ENCODE measurements at places on chromosomes 12 and 14.

DNA sequence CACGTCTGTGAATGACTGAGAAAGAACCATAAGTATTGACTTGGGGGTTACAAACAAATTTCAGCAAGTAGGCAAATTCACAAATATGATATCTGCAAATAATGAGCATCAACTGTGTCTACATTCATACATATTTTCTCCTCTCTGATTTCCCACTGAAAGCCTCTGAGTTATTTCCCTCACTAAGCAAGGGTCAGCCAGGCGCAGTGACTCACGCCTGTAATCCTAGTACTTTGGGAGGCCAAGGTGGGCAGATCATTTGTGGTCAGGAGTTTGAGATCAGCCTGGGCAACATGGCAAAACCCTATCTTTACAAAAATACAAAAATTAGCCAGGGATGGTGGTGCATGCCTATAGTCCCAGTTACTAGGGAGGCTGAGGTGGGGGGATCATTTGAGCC, 80.8 kb downstream of the SLC25A21 start:
- DNase-seq = no peak

DNA sequence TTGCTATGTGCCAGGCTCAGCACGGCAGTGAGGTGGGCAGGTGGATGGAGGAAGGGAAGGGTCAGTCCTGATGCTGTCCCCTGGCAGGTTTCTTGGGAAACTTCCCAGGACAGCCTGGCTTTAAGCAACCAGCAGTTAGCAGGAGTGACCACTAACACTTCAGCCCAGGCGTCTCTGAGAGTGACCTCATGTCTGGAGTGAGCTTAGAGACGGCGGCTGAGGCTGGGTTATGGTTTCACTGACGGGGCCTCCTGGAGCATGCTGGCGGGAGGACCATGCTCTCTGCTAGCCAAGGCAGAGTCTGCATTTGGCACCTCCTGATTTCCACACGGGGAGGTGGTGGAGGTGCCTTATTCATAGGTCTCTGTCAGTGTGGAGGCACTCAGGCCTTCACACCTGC, 2.5 kb downstream of the HHIPL1 start:
- no peak for DNase-seq

DNA sequence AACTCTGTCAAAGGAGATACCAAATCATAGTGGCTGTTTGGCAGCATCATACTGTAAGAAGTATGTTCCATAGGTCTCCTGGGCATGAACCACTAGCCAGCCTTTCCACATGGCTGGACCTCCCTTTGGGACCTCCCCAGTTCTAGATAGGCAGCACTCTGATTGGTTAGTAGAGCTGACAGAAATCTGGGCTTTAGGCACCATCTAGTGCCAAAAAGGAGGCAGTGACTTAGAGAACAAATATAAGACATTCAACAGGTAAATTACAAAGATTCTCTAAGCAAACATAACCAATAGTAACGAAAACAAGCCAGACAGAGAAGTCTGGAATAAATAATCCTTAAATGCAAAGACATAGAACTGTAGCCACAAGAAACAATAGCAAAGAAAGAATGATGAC, 148.0 kb upstream of the PDE3A start:
- DNase-seq = no peak

- DNase-seq = peak; percentile 62
Measured at GRCh38 chr12:103632554-103633216, 45.6 kb downstream of the STAB2 start.

DNA sequence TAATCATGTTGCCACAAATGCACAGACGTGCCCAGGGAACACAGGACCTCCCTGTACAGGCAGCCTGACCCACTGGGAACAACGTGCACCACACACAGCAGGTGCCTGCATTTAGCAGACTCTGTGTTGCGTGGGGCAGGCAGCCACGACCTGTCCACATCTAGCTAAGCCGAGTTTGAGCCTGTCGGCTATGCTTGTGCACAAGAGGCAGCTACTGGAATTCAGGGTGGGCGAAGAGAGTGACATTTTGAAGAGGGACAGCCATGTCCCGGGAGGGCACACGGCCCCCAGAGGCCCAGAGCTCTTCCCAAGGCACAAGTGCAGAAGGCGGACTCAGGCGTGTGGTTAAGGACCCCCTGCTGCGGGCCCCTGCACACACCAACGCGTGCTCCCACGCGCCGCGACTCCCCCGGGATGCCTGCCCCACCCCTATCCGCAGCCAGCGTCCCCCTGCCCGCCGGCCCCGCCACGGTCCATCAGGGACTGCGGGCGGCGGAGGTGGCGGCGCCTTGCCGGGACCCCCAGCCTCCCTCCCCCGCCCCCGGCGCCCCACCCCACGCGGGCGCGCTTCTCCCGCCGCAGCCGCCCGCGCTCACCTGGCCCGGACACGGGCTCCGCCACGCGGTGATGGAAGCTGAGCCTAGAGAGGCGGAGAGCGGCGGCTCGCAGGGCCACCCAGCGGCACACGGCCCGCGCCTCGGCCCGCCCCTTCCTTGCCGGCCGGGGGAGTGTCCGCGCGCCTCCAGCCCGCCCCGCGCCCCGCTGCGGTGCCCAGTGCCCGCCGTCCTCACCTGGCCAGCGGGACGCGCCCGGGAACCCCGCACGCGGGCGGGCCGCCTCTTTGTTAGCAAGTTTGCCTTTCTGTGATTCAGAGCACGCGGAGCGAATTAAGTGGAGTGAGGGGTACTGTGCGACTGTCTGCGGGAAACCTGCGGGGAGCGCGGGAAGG, 125.3 kb upstream of the PRMT8 start:
- no peak for DNase-seq

GRCh38 chr12:105259226-105259625, 23.3 kb upstream of the APPL2 start:
- DNase-seq = no peak

- DNase-seq = peak; percentile 12
Measured at GRCh38 chr12:47361389-47362021, 281.7 kb upstream of the AMIGO2 start.

- DNase-seq = no peak
Measured at GRCh38 chr12:132492522-132492921, 2.6 kb downstream of the FBRSL1 start.

DNA sequence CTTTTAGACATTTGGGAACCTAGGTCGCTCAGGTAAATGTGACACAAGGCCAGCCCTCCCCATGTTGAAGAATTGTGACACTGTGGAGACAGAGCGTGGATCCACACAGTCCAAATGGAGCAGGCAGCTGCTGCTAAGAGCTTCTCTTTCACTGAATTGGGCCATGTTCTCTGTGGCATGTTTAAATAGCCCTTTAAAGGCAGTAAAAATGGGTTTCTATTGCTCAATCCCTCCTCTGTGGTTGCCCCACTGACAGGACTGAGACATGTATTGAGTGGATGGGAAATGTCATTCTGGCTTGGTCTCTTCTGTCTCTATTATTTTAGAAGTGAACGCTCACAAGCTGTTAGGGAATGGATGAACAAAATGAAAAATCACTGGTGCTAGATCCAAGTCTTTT, 84.0 kb upstream of the PRICKLE1 start:
- no peak for DNase-seq

DNA sequence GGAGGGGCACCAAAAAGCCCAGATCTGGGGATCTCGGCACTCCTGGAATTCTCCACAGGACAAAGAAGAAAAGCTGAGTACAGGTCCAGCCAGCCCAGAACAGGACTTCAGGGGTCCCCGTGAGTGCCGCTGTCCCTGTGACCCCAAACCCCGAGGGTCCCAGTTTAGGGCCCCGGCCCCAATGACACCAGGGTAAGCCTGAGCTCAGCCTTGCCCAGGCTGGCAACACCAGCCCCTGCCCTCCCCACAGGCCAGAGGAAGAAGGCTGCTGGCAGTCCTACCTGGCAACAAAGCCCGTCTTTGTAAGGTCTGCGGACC, 1.8 kb downstream of the CDK2AP1 start:
- DNase-seq = no peak

- no peak for DNase-seq
Measured at GRCh38 chr14:25680934-25681333, 631.0 kb upstream of the STXBP6 start.

DNA sequence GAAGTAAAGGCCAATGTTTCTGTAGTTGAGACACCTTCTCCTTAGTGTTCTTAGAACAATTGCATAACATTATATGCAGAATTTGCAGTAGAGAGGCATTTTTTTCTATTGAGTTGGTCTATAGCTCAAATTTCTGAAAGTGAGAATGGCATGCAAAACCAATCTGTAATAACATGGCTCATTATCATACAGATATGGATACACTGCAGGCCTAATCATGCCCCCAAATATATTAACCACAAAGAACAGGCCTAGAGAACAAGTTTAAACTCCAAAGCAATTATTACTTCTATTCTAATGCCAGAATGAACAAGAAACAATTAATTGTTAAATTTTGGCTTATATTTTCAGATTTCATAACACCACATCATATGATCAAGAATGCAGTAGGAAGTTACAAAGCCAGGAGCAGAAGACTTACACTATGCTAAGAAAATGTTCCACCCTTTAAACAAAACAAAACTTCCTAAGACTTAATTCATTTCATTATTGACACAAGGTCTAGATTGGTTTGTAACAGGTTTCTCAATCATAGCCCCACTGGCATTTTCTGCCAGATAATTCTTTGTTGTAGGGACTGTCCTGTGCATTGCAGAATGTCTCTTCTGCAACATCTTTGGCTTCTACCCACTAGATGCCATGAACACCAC, 26.9 kb downstream of the TMTC1 start:
- DNase-seq = no peak

DNA sequence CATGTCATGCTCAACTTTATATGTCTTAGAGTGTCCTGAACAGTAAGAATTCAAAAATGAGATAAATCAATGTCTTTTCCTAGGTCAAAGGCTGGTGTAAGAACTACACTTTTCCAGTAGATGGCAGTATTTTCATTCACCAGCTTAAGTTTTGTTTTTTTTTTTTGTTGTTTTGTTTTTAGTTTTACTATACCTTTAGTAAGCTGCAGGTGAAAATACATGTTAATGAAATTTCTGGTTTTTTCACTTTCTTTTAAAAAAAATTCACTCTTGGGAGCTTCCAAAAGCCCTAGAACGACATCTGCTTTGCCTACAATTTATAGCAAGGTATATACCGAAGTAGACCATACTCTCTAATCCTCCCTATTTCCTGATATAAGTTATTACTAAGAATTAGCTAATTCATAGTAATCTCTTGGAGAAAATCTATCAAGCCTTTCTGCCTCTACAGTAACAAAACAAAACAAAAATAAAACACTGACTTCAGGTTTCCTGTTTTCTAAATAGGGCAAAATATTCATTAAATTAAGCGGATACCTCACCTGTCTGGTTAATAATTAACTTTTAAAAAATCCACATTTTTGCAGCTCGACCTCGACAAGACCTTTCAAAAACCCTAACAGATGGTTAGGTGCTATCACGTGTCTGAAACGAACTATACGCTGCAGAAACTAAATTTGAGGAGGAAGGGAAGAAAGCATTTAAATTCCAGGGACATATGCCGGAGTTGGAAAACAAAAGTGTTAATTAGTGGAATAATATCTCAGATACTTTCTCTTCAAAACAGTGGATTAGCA, 2.7 kb upstream of the SAMD4A start:
- peak; percentile 31 for DNase-seq

GRCh38 chr14:73055251-73055650, 3.1 kb upstream of the RBM25 start:
- DNase-seq = no peak

GRCh38 chr12:43143278-43143677, 408.7 kb downstream of the ADAMTS20 start:
- DNase-seq = no peak

- DNase-seq = no peak
Measured at GRCh38 chr12:89980236-89980635, 271.6 kb upstream of the ATP2B1 start.

GRCh38 chr12:128715485-128715884, 108.3 kb downstream of the SLC15A4 start:
- DNase-seq = no peak

- no peak for DNase-seq
Measured at GRCh38 chr12:1778911-1779310, 41.5 kb upstream of the LRTM2 start.

DNA sequence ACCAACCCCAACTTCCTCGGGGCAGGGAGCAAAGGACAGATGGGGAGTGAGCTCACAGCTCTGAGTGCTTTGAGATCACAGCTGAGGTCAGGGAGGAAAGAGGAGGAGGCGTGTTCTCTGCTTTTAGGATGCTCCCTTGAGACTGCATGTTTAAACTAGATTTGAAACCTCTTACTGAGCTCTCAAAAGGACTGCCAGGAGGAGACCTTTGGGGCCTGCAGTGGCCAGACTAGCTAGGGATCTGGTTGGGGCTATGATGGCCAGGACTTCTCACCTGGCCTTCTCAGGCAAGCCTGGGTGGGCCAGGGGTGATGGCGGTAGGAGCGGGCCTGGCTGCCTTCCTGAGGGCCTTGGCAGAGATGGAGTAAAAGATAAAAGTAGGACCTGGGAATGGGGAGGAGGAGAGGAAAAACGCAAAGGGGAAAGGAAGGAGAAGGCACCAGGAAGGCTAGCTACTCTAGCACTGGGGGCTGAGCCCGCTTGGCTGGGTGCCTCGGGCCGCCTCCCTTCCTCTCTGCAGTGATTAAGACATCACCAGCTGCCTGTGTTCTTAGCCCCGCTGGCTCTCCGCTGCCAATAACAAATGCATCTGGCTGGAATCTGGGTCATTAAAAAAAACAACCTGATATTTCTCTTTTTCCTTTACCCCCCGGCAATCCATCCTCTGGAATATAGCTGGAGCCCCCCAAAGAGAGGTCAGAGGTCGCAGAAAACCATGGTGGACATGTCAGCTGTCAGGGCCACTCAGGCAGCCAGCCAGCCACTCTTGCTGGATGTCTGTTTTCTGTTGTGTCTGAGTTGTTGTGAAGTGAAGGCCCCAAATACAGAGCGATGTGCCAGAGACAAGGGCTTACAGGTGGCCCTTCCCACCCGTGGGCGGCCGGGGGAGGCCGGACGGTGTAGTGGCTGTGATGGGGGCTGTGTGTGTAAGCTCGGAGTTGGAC, 141.3 kb downstream of the TSPAN9 start:
- DNase-seq = no peak

DNA sequence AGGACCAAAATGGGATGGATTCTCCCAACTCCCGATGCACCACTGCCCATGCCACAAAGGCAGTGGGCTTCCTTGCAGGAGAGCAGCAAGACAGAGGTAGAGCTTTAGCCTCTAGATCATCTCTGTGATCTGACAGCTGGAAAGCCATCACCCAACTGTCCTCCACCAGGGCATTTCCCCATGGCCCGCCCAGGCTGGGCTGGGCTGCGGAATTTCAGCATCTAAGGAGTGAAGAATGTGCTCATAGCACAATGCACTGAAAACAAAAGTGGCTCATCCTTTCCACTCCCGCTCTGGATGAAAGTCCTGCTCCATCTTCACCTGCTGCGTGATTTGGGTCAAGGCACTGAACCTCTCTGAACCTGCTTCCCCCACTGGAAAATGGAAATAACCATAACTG, 5.6 kb downstream of the SYNE3 start:
- no peak for DNase-seq

- DNase-seq = no peak
Measured at GRCh38 chr12:52054231-52054832, 3.1 kb downstream of the NR4A1 start.

- no peak for DNase-seq
Measured at GRCh38 chr12:5499566-5500330, 67.8 kb downstream of the NTF3 start.

- DNase-seq = no peak
Measured at GRCh38 chr12:124613151-124613585, 45.8 kb upstream of the NCOR2 start.

- no peak for DNase-seq
Measured at GRCh38 chr12:52631676-52632459, 13.5 kb upstream of the KRT73 start.

GRCh38 chr12:119461636-119462214, 127.2 kb downstream of the CCDC60 start:
- DNase-seq = no peak

GRCh38 chr14:101207897-101208296, 304.4 kb upstream of the RTL1 start:
- DNase-seq = no peak

Data from hematopoietic multipotent progenitor cell treated with erythropoietin and hydrocortisone succinate and interleukin-3 and kit ligand, for 17 days (in vitro differentiated cells).